Cerebellar cortex (tissue), 1 donor: ENCODE measurements at places on chromosomes 1 and 21.

- no peak for DNase-seq
These were observed 86.0 kb upstream of the MAP10 start for GRCh38 chr1:232718928-232719927.

DNA sequence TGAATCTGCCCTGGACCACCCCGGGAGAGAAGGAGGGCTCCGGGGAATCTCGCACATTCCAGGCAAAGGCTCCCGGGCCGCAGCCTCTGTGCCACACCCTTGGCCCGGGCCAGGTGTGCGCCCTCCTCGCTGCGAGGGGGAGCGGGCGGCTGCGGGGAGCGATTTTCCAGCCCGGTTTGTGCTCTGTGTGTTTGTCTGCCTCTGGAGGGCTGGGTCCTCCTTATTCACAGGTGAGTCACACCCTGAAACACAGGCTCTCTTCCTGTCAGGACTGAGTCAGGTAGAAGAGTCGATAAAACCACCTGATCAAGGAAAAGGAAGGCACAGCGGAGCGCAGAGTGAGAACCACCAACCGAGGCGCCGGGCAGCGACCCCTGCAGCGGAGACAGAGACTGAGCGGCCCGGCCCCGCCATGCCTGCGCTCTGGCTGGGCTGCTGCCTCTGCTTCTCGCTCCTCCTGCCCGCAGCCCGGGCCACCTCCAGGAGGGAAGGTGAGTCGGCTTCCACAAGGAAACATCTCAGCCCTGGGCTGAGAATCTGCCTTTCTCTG is at the start of gene LAMC2:
TSS of gene LAMC2 (plus strand) at position 324 of the 550 bp plus-strand sequence. CDS start at position 413, 89 bp downstream.
- peak; percentile 52 for DNase-seq

GRCh38 chr1:5477716-5478115 is 514.5 kb downstream of the NPHP4 start:
- no peak for DNase-seq

DNA sequence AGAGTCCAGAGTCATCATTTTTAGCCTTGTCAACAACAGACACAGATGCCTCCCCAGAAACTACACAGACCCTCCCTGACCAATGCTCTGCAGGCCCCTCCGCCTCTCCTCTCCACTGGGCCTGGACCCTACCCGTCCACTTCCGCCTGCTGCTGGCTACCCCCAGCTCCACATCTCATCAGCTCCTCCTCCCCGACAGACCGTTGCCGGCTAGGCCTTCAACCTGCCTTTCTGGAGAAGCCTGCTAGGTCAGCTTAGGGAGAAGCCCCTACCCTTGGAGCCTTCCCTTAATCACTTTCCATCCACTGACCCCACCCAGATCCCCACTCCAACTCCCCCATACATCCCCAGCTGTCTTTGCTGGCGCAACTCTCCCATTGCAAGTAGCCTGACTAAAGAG is 1.4 kb downstream of the TRIM17 start:
- peak; percentile 39 for DNase-seq

- no peak for DNase-seq
These were observed 296.0 kb downstream of the HHAT start for GRCh38 chr1:210624722-210625121.

DNA sequence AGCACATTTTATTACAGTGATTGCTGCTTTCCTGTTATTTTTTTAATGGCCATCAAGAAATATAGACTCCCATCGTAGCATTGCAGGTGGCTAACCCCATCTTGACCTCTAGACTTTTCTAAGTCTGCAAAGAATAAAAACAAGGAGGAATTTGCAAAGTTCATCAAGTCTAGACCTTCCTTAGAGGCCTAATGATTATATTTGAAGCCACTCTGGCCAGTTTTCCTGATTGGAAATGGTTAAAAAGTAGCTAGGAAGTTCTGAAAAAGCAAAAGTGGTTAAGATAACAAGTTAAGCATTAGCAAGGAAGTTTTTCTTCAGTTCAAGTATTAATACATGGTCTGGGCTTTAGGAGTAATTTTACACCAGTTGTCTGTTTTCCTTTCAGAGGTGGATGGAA is 16.7 kb upstream of the KCNJ15 start:
- DNase-seq, result no peak

DNA sequence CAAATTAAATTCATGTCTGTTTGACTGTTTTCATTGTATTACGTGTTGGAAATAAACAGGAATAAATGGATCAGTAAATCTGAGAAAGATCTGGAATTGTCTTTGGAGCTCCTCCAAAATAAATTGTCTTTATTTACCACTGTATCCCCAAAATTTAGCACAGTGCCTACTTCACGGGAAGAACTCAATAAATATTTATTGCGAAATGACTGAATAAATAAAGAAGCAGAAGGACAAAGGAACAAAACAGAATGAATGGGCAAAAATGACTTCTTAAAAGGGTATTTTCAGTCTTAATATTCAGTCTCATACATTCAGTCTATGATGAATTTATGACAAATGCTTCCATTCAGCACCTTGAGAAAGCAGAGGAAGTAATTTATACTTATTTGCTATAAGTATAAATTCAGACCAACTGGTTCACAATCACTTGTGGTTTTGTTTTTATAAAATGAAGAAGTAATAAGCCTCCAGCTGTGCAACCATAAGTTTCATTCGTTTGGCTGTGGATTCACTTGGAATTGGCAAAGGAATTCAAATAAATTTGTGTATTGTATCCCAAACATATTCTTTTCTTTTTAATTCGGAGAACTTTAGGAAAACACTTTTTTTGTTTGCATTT is 19.2 kb upstream of the PRKAA2 start:
- DNase-seq, result no peak

- no peak for DNase-seq
These were observed 13.4 kb downstream of the IBA57 start for GRCh38 chr1:228178737-228179684.

DNA sequence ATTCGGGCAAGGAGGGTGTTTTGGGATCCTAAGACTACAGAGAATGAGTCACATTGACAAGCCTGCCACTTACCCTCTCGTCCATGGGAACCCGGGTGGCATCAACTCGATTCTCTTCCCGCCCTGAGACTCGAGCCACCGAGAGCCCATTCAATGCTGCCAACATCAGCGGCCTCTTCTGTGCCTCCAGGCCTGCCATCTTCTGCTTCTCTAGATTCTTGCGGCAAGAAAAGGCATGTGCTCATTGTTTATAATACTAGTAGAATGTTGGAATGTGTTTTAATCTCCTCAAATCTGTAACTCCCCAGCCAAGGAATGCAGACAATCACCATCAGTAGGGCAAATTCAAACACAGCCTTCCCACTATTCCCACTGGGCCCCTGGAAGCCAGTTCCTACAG is 96.9 kb downstream of the SMYD2 start:
- DNase-seq, result no peak

DNA sequence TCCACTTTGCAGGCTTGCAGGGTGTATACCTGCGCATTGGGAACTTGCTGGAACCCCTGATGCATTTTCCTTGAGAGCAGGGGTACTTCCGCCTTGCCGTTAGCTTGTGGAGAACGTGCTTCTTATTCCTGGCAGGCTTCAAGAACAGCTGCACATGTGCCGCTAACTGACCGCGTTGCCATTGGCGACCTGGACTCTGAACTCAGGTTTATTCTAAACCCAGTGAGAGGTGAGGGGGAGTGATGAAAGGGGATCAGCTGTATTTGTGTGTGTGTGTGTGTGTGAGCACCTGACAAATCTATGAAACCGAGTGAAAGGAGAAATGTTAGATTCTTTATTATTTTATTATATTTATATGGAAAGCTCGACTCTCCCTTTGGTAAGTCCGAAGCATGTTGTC is 128.6 kb downstream of the HUNK start:
- DNase-seq, result no peak

DNA sequence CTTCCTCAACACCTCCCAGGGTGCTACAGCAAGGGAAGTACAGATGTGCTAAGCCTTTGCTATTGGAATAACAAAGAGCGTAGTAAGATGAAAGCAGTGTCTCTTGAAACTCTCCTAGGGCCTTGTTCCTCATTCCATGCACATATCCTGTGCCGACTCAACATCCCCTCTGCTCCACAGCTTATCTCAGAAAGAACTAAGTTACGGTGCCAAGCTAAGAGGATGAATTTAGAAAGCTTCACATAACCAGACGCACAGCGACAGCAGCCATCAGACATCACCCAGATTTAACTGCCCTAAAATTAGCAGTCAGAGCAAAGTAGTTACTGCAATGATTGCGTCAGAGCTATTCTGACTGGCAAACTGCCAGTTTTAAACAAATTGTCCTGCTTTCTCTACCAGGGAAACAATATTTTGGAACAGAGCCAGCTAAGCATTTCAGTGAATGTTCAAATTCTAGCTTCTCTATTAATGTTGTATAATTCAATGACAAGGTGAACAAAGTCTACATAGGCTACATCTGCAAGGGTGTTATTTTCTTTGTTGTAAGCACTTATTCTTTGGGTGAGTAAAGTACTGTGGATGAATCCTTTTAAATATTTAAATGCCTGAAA is 9.5 kb downstream of the SIPA1L2 start:
- DNase-seq, result peak; percentile 21

DNA sequence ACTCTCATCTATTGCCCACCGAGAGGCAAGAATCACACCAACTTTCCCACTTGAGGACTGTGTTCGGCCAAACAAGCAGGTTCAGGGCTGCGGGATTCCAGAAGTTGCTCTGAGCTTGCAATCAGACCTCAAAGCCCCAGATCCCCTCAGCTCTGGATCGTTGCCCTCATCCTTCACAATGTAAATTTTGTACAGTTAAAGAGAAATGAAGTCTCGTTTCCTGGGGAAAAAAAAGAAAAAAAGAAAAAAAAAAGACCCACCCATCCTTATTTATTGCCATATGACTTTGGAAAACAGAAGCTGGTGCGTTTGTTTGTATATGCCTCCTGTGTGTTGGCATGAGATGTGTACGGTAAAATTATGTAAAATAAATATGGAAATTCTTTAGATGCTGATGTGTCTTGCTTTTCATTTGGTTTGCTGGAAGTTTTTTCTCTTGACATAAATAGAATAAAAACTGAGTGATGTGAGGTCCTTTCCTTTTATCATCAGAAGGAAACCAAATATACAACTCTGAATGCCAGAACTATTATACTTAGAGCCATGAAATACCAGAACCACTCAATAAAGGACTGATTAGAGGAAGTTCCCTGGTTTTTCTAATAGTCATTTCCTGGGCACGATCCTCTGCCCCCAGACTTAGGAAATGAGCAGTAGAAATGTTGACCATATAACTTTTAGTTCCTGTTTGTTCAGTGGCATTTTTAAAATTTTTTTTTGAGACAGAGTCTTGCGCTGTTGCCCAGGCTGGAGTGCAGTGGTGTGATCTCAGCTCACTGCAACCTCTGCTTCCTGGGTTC is 48.7 kb downstream of the LHX4 start:
- no peak for DNase-seq

- no peak for DNase-seq
These were observed 18.9 kb upstream of the NID1 start for GRCh38 chr1:236083650-236084385.

GRCh38 chr1:206708882-206709281 is 24.2 kb downstream of the MAPKAPK2 start:
- DNase-seq, result no peak

DNA sequence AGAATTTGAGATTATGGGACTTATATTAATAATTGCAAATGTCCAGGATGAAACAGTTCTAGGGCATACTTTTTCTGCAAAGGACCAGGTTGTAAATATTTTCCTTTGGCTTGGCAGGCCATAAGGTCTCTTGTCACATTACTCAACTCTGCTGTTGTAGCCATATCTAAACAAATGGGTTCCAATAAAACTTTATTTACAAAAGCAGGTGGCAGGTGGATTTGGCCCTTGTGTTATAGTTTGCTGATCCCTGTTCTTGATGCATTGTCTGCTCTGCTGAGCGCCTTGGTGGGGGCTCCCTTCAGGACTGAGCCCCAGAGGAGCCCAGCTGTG is 258.5 kb downstream of the FOXD2 start:
- DNase-seq, result no peak

GRCh38 chr1:67407498-67407897 is 22.7 kb downstream of the SERBP1 start:
- no peak for DNase-seq

- peak; percentile 73 for DNase-seq
These were observed 135.4 kb downstream of the PROX1 start for GRCh38 chr1:214123061-214123784.
